T47D (cell line): ENCODE measurements at places on chromosomes 12 and 14.
A peak's percentile ranks its signal among the peaks of the same experiment; 100 is the strongest.

GRCh38 chr14:93266127-93266526 lies 59.1 kb downstream of the UBR7 start:
- no peak for DNase-seq

GRCh38 chr12:30631740-30632139 lies 63.9 kb downstream of the IPO8 start:
- no peak for DNase-seq

- DNase-seq, result no peak
Measured at GRCh38 chr12:120130011-120130410, 13.5 kb upstream of the RAB35 start.

DNA sequence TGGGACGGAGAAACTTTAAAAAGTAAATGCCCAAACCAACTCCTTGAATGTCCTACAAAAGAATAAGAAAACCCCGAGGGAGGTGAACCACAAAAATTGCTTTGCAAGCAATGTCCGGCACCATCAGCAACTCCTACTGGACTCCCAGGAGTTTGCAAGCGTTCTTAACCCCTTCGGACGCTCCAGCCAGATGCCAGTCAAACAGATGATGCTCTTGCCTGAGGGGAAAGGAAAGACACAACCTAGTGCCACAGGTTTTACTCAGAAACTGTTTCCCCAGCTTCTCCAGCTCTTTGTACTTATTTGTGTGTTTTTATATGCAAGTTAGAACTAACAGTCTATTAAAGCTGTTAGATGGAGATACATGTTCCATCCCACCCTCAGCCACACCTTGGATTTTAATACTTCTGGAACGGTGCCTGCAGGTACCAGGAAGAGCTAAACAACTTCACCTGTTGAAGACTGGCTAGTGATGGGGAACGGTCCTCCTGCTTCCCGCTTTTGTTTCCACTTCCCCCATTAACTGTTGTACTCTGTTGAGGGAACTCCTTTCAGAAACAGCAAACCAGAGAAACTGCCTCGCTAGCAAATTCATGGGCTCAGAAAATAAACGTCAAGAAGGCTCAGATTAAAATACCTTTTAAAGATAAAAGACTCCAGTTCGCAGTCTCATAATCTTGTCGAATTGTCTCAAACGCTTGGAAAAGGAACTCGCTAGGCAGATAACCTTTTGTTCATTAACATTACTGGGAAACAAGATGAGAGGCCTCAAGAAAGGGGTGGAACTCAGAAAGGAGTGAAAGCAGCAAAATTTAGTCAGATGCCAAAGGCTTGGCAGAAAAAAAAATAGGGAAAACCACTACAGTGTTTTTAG lies 1.1 kb upstream of the FERMT2 start:
- peak; percentile 93 for DNase-seq

GRCh38 chr12:12918781-12919389 lies 27.5 kb downstream of the GPRC5A start:
- DNase-seq, result no peak

- DNase-seq, result no peak
Measured at GRCh38 chr14:35661875-35662274, 127.9 kb downstream of the INSM2 start.

- DNase-seq, result no peak
Measured at GRCh38 chr12:2625289-2625612, 169.5 kb upstream of the FKBP4 start.

DNA sequence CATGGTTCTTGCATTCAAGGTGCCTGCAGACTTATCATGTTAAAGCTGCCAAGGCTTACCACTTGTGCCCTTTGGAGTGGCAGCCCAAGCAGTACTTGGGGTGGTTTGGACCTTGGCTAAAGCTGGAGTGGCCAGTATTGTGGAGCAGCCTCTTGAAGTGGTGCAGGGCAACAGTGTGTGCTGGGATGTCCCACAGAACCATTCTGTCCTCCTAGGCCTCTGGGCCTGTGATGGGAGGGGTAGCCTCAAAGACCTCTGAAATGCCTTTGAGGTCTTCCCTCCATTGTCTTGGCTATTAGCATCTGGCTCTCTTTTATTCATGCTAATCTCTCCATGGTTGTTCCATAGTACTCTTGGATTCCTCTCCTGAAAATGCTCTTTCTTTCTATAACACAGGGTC lies 78.2 kb upstream of the SLC24A4 start:
- DNase-seq, result no peak

DNA sequence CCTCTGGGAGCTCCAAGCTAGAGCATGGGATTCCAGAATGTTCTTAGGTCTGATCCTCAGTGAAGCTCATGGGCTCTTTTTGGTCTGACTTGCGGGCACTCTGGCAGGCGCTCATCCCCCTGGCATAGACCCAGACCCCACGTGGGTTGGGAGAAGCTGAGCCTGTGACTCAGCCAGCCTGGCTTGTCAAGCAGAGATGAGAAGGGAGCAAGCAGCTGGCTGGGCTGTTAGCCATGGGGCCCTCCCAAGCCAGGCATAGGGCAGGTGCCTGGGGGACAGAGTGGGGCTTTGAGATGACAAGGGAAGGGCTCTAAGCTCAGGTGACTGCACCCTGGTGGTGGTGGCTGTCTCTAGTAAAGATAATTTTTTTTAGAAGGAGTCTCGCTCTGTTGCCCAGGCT lies 80.3 kb upstream of the NOS1 start:
- no peak for DNase-seq

GRCh38 chr12:26935636-26936378 lies 2.0 kb downstream of the INTS13 start:
- DNase-seq, result no peak

GRCh38 chr12:52529417-52529816 lies 9.2 kb upstream of the KRT5 start:
- DNase-seq, result no peak

DNA sequence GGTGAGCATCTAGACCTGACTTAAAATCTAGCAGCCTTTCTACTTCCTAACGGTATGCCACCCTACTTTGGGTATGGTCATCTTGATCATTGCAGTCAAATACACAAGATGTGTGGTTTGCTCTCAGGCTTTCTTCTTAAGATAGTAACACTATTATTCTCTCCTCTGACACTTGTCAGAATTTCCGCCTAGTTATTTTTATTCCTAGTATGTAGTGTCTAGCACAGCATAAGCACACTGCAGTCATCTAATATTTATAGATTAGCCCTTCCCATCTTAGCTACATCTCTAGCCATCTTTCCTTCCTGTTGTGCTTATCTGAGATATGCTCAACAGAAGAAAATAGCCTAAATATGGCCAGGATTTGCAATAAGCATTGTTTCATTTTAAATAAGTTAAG lies 180.1 kb downstream of the C12orf50 start:
- DNase-seq, result no peak

DNA sequence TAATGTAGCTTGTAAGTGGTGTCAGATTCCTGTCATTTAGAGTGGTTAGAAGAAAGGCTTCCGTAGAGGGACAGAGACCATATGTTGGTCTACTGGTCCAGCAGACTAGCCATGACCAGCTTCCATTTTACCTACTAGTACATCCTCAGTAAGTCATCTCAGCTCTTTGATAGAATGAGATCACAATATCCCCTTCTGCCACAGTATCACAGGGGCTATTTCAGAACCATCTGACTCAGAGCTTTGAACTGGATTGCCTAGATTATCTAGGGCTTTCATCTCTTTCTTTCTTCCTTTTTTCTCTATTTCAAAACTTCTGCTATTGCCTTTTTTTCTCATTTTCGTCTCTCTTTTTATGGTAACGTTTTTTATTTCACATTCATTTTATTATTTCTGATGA lies 4.7 kb downstream of the ZDHHC17 start:
- DNase-seq, result no peak

DNA sequence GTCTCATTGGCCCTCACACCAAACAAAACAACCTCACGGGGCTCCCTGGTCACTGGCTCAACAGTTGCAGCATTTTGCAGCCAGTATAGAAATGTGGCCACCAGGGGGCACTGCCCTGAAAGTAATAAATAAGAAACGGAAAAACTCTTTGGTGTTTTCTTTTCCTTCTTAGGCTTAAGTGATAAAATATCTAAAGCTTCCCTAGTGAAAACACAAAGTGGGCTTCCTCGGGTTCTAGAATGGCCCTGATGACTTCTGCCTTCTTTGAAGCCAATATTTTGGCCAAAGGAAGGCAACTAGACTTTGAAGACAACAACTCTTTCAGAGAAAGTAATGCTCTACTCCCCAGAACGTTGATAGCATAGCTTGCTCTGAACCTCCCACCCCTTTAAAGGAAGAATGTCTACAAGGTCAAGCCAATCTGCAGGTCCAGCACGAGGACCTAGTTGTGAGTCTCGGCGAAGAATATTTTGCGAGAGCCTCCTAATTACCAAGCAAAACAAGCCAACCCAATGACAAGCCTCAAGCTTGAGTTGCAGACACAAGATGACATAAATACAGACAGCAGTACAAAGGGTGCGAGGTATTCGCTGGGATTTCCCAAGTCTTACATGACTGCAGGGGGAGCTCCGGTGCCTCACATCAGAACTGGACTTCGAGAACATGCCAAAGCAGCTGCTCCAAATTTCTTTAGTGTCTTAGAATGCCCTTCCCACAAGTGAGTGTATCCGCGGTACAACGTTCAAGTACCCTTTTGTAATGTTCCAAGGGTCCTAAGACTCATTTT lies 2.6 kb downstream of the ITPK1 start:
- DNase-seq, result peak; percentile 92

GRCh38 chr14:87966816-87967215 lies 26.2 kb downstream of the GALC start:
- DNase-seq, result no peak

DNA sequence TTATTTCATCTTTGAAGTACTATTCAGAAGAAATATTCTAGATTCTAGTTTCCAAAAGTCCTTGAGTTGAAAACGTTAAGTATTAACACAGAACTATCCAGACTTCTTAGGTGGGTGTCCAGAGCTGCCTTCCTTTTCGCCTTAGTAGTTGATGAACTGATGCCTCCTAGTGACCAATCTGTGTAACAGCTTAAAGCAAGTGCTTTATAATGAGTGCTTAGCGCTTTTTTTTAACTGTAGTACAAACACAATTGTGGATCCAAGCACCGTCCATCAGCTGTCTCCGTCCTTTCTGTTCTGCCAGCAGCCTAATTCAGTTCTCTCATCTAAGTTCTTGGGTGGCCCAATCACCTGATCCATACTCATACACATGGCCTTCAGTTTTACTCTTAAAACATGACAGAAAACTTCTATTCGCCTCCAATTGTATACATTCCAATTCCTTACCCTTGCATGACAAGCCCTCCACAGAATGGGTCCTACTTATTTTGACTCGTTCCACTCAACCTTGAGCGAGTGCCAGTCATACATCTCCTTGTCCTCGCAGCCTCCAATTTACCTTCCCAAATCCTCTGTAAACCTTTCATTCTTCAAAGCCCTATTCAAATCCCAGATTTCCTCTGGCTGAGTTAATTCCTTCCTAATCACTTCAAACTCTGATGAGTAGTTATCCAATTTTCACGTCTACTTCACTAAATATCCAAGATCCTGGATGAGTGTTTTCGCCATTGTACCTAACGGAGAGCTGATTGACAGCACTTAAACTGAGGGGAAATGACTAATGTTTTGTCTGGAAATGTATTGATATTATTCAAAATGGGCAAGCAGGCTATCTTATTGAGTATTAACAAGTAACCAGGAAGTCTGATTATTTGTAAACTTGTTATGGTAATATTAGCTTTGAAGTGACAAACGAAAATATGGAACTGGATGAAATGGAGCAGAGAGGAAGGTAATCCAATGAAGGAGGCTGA lies 5.8 kb upstream of the PHLDA1 start:
- peak; percentile 28 for DNase-seq

GRCh38 chr14:31541702-31542101 lies 19.5 kb upstream of the NUBPL start:
- DNase-seq, result no peak

DNA sequence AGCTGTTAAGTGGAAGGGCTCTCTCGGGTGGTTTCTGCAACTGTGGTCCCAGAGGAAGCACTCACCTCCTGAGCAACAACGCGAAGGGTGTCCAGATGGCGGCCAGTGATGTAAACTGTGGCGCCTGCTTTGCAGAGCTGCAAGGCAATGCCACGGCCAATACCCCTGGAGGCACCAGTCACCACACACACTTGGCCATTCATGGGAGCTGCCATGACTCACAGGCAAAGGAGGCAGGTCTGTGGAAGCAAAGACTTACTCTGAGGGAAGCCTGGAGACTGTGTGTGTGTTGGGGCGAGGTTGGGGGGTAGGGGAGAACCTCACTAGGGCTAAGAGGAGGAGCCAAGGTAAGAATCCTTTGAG lies 707 bp downstream of the DHRS1 start:
- DNase-seq, result peak; percentile 28

- no peak for DNase-seq
Measured at GRCh38 chr12:123934016-123934620, 38.5 kb downstream of the CCDC92 start.

GRCh38 chr12:100799770-100800169 lies 5.2 kb downstream of the ANO4 start:
- DNase-seq, result no peak
